ENCODE measurements at places on chromosomes 13 and 19.

- no peak for DNase-seq
Observed at GRCh38 chr13:26442541-26442940, 114.9 kb upstream of the WASF3 start.

GRCh38 chr13:52945348-52945747, 83.3 kb upstream of the OLFM4 start:
- DNase-seq: no peak

GRCh38 chr13:27411341-27411740, 13.1 kb upstream of the GTF3A start:
- no peak for DNase-seq

- no peak for DNase-seq
Observed at GRCh38 chr13:111879719-111880118, 187.2 kb upstream of the SOX1 start.

- no peak for DNase-seq
Observed at GRCh38 chr19:30556230-30556711, 184.1 kb downstream of the ZNF536 start.

DNA sequence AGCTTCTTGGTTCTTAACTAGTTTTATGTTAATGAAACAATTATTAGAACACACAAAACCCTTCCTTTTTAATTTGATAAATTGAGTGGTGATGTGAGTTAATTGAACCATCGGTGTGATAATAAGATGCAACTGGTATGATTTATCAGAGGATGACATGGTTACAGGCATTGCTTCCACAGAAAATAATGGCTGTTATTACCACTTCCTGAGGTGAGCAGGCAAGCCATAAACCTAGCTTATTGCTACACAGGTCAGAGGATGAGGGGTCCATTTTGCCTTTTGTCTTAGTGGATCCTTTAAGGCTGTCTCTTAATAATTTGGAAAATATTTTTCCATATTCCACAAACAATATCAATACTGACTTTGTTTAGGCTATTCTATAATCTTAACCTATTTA, 226.6 kb upstream of the EDNRB start:
- DNase-seq: no peak

DNA sequence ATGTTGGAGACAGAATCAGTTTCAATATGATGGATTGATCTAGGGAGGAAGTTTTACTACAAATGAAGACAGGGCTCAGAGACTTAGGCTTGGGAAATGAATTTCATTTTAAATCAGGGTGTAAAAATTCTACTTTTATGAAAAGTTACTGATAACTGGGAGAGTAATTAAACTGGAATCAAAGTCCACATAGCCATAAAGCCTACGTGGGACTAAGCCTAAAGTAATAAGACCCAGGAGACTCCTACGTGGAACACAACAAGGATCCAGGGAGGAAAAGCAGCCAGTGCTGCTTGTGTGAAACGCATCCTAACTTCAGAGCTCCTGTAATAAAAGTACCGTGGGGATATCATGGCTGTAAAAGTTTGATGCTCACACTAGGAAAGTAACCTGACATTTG, 152.0 kb upstream of the MYO16 start:
- no peak for DNase-seq

- DNase-seq: no peak
Observed at GRCh38 chr19:45376045-45376724, 5.8 kb upstream of the ERCC2 start.

DNA sequence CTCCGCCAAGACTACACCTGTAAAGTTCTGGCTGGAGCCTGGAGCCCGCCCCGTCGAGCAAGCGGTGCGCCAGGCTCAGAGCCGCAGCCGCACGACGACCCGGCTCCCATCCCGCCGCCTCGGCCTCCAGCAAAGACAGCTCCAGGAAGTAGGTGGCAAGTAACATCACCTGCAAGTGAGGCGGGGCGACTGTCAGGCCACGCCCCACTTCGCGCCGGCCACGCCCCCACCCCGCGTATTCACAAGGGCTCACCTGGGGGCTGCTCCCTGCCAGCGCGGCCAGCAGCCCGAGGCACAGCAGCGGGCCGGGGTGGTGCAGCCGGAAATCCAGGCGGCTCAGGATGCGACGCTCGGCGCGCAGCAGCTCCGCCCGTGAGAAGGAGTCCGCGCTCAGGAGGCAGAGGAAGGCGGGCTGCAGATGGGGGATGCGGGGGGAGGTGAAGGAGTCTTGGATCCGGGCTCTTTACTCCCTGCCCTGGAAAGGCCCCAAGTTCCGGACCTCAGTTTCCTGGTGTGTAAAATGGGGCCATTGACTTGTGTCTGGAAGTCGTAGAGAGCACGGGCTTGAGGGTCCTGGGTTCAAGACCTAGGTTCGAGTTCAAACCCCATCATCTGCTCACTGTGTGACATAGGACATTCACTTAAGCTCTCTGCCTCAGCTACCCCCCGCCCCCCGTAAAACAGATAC, 3.2 kb downstream of the CCNP start:
- no peak for DNase-seq

- peak; percentile 37 for DNase-seq
Observed at GRCh38 chr19:11125994-11126685, 29.4 kb downstream of the SPC24 start.

GRCh38 chr13:77991003-77991402, 72.4 kb upstream of the EDNRB start:
- DNase-seq: no peak

DNA sequence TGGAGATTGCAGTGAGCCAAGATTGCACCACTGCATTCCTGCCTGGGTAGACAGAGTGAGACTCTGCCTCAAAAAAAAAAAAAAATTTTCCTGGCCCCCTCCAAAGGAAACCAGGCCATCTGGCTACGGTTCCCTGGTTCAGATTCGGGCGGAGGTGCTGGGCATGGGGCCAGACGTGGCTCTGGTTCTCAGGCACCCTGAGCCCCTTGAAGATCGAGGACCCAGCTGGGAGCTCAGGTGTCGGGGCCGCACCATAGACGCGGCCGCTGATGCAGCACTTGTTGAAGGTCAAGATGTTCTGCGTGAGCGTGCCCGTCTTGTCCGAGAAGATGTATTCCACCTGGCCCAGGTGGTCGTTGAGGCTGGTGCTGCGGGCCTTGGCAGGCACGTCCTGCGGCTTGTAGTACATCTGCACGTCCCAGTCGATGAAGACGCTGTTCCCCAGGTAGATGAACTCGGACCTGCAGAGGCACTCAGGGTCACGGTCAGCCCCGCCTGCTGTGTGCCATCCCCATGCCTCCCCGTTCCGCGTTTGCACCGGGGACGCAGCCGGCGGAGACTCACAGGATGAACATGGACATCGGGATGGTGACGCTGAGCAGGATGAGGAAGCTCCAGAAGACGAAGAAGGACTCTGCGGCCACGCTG, 12.3 kb downstream of the ATP8B3 start:
- no peak for DNase-seq

DNA sequence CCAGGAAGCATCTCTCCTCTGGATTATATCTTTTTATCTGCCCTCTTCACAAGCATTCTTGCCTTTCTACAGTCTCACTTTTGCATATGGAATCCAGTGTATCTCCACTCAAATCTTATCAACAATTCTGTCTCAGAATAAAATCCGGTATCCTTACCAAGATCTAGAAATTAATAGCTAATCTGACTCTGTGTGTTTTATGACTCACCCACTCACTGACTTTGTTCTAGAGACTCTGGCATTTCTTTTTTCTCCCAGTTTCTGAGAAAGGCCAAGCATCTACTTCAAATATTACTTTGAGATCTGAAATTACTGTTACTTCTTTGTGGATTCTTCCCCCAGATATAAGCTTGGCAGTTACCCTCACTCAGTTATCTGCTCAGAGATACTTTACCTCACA, 913.5 kb upstream of the ATXN8OS start:
- DNase-seq: no peak

GRCh38 chr19:2962018-2962670, 15.2 kb upstream of the TLE6 start:
- no peak for DNase-seq

GRCh38 chr13:100269837-100270236, 180.9 kb downstream of the PCCA start:
- peak; percentile 52 for DNase-seq

GRCh38 chr19:50676625-50677197, 27.5 kb downstream of the C19orf81 start:
- no peak for DNase-seq

- DNase-seq: no peak
Observed at GRCh38 chr19:14510311-14511228, 7.6 kb downstream of the DNAJB1 start.

DNA sequence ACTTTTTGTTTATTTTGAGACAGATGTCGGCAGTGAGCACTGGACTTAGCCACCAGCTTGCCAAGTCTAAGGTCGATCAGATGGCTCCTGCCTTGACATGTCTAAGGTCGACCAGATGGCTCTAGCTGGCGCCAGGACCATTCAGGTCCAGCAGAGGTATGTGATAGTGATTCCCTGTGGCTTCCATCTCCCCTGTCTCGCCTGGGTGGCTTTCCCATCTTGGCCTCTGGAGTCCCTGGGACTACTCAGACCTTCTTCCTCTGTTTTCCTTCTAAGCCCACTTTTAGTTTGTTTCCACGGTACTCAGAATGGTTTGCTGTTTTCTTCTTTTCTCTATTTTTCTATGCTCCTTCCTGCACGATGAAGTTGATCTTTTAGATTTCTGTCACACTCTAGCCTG, 1435.7 kb downstream of the UQCRFS1 start:
- DNase-seq: no peak

DNA sequence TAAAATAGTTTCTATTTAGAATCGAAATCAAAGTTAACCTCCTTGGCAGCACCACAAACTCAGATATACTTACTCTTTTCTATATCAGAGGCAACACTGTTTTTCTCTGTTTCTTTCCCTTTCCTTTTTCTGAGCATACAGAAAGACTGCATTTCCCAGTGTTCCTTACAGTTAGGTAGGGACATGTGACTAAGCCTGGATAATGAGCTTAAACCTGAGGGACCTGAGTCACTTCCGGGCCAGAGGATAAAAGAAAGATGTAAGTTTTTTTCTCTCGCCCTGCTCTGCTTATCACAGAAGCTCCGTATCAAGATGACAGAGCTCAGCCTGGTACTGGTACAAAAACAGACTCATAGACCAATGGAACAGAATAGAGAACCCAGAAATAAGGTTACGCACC, 531.9 kb downstream of the KLF12 start:
- DNase-seq: no peak

DNA sequence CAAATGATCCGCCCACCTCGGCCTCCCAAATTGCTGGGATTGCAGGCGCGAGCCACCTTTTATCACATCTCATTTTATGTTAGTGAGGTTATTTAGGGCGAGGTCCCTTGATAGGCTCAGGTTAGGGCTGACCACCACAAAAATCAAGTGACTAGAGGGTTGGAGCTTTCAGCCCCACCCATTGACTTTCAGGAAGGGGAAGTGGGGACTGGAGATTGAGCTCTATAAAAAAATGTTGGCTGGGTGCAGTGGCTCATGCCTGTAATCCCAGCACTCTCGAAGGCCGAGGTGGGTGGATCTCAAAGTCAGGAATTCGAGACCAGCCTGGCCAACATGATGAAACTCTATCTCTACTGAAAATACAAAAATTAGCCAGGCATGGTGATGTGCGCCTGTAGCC, 20.1 kb downstream of the FPR3 start:
- no peak for DNase-seq
